ENCODE measurements at places on chromosomes 1 and 21.

DNA sequence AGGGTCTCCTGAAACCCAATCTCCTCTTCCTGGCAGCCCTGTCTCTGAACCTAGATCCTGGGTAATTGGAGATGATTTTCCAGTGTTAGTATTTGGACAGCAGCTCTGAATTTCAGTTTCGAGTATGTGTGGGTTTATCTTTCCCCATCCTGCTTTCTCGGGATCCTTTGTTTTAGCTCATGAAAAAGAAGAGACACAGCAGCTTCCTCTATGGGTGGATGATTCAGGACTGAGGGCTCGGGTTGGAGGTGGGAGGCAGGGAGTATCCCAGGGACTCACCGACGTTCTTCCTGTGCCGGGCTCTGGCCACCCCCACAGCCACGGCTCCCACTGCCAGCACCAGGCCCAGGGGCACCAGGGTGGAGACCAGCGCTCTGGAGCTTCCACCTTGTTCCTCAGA, 10.4 kb upstream of the FCMR start:
- no peak for DNase-seq

DNA sequence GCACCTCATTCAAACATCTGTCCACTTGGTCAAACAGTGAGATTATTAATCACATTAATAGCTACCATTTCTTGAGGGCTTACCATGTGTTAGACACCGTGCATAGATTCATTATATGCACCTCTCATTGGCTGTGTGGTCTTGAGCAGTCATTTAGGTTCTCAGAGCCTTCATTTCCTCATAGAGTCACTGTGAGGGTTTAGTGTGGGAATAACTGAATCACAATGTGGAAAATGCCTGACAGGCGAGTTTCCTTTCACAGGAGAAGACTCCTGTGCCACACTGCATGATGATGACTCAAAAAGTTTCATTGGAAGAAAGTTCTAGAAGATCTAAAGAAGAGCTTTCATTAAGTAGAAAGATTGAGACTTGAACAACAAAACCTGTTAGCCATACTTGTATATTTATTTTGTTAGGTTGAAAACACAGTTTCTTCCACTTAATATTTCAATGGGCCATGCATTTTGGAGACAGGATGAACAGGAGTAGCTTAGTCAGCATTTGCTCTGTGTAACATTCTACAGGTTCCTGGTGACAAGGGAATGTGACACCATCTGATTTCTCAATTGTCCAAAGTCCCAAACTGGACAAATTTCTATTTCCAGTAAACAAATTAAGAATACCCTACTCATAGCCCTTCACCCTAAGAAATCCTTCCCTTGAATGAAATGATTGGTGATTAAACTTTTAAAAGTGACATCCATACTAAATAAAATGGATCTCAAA, 45.7 kb downstream of the FYB2 start:
- no peak for DNase-seq

GRCh38 chr1:234913771-234914170, 214.9 kb downstream of the TOMM20 start:
- no peak for DNase-seq

DNA sequence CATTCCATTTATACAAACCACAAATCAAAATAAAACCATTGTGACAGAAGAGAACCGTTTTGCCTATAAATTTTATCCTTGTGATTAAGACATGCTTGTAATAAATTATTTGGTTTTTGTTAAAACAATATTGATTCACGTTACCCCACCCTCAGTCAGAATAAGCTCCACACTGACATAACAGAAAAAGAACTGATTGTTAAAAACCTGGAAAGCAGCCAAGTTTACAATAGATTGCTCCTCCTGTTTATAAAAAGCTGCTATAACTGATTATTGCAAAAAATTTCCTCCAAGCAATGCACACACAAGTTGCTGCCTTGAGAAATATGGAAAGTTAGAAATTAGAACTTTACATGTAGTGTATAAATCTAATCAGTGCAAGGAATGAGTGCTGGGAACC, 263.5 kb downstream of the SETD4 start:
- DNase-seq, result no peak

GRCh38 chr1:15064217-15064929, 89.2 kb upstream of the TMEM51 start:
- DNase-seq, result no peak

- no peak for DNase-seq
These were observed 238.7 kb downstream of the DISC1 start for GRCh38 chr1:231865331-231865730.

All from activated CD4-positive, alpha-beta T cell treated with anti-CD3 and anti-CD28 coated beads, Interleukin-2, amount 10 ng/mL, durations not matched to agents 7 days and 5 days (primary cell).